Activated CD8-positive, alpha-beta T cell treated with anti-CD3 and anti-CD28 coated beads for 36 hours (primary cell): ENCODE measurements at places on chromosomes 4 and X. TPM values are rescaled to one million over a fixed set of nuclear protein-coding genes. Genes with fewer than 3 reads are reported as not detected.

- DNase-seq, result no peak
These were observed 223.4 kb upstream of the PRPS2 start for GRCh38 chrX:12567857-12568256.

DNA sequence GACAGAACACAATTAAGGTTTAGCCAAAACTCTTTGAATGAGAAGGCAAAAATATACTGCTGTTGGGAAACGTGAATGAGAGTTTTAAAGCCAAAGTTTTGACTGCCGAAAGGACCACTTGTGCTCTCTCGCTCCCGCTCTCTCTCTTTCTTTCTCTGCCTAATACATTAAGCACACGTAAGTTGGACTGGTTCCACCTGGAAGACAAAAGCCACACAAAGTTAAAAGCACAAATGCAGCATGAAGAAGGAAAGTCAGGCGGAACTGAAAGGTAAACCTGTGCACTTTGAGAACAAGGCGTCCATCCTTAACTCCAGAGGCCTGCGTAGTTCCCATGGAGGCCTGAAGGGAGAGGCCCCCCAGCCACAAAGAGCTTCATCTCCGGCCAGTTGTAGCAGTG, 1.9 kb downstream of the DCAF12L2 start:
- DNase-seq, result no peak

DNA sequence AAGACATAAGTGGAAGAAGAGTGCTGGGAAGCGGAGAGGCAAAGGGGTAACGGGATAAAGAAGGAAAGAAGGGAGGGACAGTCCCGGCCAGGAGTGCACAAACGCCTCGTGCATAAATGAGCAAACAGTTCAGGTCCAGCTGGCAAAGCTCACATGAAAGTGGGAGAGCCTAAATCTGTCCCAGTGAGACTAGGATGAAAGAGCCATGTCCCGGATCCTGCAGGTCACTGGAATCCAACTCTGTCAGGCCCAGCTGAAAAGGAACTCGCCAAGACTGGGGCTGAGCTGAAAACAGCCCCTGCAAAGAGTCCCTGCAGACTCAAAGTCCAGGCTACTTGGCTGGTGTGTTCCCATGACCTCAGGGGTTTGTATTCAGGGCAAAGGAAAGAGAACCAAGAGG, 38.0 kb upstream of the CRMP1 start:
- no peak for DNase-seq

GRCh38 chrX:24796204-24796603, 102.5 kb downstream of the POLA1 start:
- no peak for DNase-seq

- DNase-seq, result no peak
These were observed 294.3 kb downstream of the FSTL5 start for GRCh38 chr4:161869511-161869910.

GRCh38 chrX:35458142-35458541, 340.0 kb upstream of the MAGEB16 start:
- no peak for DNase-seq

- DNase-seq, result peak; percentile 34
These were observed 150.3 kb downstream of the MSL3 start for GRCh38 chrX:11908371-11908770.

- DNase-seq, result peak; percentile 10
These were observed 2.8 kb downstream of the CMC4 start for GRCh38 chrX:155068165-155068564.

GRCh38 chr4:139918591-139918990, 235.4 kb downstream of the MAML3 start:
- no peak for DNase-seq

DNA sequence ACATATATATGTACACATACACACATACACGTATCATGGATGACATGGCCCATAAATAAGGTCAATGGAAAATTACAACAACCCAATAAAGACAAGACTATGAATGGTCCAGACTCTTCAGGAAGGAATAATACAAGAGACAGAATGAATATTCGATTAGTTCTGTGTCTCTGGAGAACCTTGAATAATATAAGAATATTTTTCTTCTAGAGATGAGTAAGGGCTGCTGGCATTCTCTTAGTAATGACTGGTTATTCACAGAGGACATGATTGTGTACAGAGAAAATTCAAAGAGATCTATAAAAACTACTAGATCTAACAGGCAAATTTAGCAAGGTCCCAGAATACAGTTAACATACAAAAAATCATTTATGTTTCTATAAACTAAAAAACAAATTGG, 23.3 kb downstream of the SPIN4 start:
- DNase-seq, result no peak

- no peak for DNase-seq
These were observed 19.7 kb upstream of the AMELX start for GRCh38 chrX:11273544-11273943.

GRCh38 chrX:103628386-103629317, at the start of gene TCEAL1:
Gene TCEAL1 (plus strand): TSS chrX:103628975. CDS start chrX:103629917, 942 bp downstream.
- DNase-seq, result peak; percentile 65

DNA sequence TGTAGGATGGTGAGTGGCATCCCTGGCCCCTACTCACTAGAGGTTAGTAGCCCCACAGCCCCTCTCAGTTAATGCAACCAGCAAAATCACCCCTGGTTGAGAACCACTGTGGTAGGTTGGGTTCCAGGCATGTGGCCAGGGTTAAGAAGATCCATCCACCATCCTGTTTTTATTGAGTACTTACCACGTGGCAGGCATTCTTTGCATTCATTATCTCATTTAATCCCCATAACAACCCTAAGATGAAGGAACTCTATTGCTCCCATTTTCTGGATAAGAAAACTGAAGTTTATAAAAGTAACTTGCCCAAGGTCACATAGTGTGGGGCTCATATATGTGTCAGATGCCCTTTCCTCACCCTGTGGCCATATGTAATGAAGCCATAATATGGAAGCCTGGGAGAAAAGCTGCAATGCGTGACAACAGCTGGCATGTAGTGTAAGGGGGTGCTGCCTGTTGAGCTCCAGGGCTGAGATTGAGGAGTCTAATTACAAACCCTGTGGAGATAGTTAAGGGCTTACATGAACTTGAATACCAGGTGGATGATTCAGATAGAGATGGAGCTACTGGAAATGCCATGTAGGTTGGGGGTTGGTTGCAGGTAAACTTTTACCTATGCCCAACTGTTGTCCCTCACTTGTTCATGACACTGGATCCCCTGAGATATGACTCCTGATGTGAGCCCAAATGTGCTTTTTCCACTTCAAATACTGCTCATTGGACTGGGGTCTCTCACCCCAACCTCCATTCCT, 100.2 kb upstream of the PGRMC2 start:
- no peak for DNase-seq

GRCh38 chr4:151854731-151855130, 93.9 kb upstream of the GATB start:
- no peak for DNase-seq

DNA sequence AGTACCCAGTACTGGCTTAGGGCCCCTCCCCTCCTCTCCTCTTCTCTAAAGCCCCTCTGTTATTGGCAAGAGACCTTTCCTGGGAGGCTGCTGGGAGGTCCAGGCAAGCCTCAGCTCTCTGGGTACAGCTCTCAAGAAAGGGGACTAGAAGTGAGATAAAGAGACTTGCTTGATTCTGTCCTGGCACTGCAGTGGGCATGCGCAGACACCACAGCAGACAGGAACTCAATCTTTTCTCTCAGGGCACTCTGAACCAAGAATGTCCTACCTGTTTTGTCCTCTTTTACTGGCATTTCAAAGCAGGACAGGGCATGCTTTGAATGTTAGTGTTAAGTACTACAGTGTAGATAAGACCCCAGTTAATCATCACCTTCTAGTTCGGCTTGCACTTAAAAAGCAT, 74.9 kb downstream of the NYX start:
- DNase-seq, result no peak

GRCh38 chr4:16290681-16291420, 64.6 kb upstream of the TAPT1 start:
- no peak for DNase-seq

- peak; percentile 32 for DNase-seq
These were observed 81.0 kb downstream of the ADGRA3 start for GRCh38 chr4:22434895-22435294.

DNA sequence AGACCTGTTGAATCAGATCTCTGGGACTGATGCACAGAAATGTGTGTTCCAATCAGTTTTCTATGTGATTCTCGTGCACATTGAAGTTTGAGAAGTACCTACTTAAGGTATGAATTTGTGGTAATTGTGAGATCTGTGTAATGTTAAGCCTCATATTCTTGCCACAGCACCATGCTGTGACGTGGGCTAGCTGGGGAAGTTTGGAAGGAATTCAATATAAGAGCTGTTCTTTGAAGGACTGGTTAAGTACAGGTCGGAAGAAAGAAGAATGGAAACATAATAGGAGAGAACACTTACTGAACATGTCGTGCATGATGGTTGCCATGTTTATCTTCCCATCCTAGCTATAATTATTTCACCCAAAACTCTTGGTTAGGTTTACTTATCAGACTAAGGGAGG, 79.7 kb upstream of the CXXC4 start:
- no peak for DNase-seq

GRCh38 chrX:111020283-111020682, 75.7 kb upstream of the PAK3 start:
- no peak for DNase-seq

- no peak for DNase-seq
These were observed 148.4 kb downstream of the AR start for GRCh38 chrX:67692246-67692645.

DNA sequence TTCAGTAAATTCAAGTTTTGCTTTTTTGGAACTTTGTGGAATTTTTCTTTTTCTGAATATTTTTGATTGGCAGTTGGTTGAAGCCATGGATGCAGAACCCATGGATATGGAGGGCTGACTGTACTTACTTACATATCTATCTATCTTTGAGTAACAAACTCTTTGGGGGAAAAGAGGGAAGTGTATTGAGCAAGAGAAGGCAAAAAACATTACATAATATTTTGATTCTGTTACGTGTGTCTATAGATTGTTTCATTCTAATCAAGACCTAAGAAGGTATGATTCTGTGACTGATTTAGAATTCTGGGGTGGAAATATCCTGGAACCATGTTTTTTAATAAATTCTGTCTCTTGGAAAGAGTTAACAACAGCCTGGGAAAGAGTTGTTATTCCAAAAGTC, 31.5 kb downstream of the GRSF1 start:
- no peak for DNase-seq

GRCh38 chr4:174713821-174714220, 115.2 kb downstream of the GLRA3 start:
- no peak for DNase-seq

- no peak for DNase-seq
These were observed 42.4 kb upstream of the MCF2 start for GRCh38 chrX:139750390-139750789.

- DNase-seq, result peak; percentile 41
These were observed 17.8 kb downstream of the IDS start for GRCh38 chrX:149487292-149487691.

- DNase-seq, result no peak
These were observed 149.9 kb upstream of the PAQR3 start for GRCh38 chr4:79088946-79089691.

- DNase-seq, result peak; percentile 25
These were observed 73.6 kb upstream of the DHX15 start for GRCh38 chr4:24657768-24658617.

Gene PDS5A
- total RNA-seq, result 106 TPM

Gene RIBC1
- total RNA-seq, result 0.72 TPM

Gene SHROOM3
- total RNA-seq, result not detected

Gene PLAC8
- 101 TPM for total RNA-seq

Gene KDR
- total RNA-seq, result not detected

Gene CLTRN
- 0.38 TPM for total RNA-seq

Gene RBM46
- not detected for total RNA-seq

Gene SLC4A4
- 0.59 TPM for total RNA-seq

Gene CT83
- total RNA-seq, result not detected

Gene PRSS12
- total RNA-seq, result not detected

Gene ADD1
- total RNA-seq, result 154 TPM

Gene ZNF674
- total RNA-seq, result 1.7 TPM

Gene FMR1NB
- total RNA-seq, result not detected

Gene ZNF732
- not detected for total RNA-seq
